ENCODE measurements at places on chromosomes 16 and 17.

- DNase-seq: no peak
These were observed 12.3 kb upstream of the PITPNA start for GRCh38 chr17:1574697-1575471.

- no peak for DNase-seq
These were observed 585 bp downstream of the MLKL start for GRCh38 chr16:74700116-74700437.

DNA sequence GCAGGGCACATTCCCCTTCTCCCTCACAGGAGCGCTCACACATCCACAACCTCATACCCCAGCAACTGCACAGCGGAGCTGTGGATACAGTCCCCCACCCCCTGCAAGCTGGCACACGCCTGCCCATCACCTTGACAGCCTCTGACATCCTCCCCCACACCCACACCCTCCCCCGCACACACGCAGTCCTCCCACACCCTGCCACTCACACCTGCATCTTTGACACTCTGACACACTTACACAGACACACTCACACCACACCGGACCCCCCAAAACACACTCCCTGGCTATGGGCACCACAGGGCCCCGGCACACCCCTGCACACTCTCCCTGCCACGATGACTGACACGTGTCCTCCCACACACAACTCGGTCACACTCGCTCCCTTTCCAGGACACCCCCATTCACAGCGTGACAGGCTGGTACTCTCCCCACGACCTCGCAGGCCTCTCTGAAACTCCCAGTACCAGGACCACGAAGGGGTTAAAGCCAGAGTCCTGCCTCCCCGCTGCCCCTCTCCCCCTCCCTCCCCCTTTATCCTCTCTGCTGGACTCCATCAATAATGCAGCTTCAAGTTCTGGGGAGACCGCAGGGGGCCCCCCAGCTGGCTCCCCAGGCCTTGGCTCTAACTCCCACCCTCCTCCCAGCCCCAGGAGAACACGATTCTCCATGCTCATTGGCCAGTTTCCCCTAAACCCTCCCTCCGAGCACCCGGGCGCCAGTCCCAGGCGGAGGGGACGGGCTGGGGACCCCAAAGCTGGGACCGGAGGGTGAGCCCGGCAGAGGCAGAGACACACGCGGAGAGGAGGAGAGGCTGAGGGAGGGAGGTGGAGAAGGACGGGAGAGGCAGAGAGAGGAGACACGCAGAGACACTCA lies at the start of gene PPP1R1B:
PPP1R1B (plus strand) TSS at position 782 of the 876 bp plus-strand sequence. CDS start 441 bp downstream, outside the sequence.
- no peak for DNase-seq

DNA sequence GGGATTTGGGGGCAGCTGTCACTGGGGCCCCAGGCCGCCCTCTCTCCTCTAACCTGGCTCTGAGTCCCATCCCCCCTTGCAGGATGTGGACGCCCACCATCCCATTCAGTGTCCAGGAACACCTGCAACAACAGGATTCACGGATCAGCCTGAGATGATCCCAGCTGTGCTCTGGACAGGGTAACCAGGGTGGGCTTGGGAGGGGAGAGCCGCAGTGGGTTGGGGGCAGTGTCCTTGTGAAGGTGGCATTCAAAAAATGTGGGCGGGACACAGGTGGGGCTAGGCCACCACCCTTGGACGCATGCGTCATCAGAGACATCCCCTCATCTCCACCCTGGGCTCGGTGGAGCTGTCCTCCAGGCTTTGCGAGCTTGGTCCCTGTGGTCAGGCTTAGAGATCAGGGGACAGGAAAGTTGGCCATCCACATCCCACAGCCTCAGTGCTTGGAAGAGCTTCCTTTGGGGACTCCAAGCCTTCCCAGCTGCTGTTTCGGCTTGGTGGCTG lies 19.1 kb downstream of the DEXI start:
- no peak for DNase-seq

DNA sequence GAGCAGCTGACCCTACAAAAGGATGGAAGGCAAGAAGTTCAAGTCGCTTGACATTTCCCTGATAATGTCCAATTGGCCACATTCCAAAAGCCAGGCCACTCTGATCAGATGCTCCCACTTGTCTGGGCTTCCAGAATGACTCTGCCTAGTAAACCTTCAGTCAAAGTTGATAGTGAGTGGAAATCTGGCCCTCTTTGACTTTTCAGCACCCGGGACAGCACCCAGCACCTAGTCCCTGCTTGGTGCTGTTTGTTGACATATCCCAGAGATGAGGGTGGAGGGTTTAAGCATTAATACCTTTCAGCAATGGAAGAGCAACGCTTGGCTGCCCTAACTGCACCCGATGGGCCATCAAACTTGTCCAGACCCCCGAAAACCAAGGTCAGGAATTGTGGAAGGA lies 131.3 kb downstream of the AIPL1 start:
- no peak for DNase-seq

DNA sequence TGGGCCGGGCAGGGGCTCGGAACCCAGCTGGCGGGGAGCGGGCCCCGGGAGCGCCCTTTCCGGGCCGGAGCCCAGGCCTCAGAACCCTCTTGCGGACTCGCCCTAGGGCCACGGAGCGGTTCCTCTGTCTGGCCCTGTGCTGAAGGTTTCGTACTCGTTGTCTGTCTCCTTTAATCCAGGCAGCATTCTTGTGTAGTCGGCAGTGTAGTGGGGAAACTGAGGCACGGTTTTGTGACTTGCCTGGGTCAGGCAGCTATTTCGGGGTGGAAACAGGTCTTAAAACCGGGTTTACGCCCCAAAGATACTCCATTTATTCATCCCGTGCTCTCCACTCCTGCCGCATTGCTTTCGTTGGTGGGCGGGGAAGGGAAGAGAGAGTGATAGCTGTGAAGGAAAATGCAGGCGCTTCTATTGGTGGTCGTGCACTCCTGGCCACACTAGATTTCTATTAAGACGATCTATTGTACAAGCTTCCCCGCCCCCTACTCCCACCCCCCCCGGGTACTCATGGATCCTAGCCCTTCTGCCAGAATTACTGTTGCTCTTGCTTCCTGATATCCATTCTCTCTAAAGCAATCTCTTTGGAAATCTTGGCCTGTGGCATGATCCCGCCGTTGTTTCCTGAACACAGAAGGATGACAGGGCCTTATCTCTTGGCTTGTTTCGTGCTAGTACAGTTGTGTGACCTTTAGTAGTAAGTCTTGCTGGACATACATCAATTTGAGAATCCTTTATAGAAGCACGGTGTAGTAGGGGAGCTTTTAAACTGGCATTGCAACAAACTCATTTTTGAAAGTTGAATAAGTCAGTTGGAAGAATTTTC lies 751 bp downstream of the DCAF7 start:
- no peak for DNase-seq

- DNase-seq: peak; percentile 1
These were observed 11.1 kb downstream of the IL4R start for GRCh38 chr16:27324851-27325301.

- DNase-seq: no peak
These were observed 11.6 kb downstream of the AQP8 start for GRCh38 chr16:25228372-25228771.

GRCh38 chr17:61770752-61771533 lies 92.4 kb downstream of the BRIP1 start:
- no peak for DNase-seq

DNA sequence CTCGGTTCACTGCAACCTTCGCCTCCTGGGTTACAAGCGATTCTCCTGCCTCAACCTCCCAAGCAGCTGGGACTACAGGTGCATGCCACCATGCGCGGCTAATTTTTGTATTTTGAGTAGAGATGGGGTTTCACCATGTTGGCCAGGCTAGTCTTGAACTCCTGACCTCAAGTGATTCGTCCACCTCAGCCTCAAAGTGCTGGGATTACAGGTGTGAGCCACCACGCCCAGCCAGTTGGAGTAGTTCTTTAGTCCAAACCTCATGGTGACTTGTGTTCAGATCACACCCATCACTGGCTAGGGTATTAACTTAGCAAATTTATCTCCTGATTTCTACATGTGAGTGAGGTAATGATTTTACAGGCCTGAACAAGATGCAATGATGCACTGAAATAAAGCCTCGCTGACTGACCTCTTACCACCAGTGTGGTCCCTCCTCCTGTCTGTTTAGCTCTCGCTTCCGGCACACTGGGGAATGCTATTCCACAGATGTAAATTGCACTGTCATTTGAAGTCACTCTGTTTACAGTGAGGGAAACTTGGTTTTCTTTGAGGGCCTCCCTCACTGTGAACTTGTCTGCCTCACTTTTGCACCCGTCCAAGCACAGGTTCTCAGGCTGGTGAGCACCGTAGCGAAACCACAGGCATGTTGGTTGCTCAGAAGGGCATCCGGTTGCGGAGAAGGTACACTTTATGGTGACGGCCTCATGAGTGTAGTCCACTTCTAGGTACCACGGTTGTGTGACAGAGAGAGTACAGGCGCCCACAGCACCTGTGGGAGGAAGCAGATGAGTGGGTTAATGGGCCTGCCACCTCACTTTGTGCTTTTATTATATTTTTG lies 5.5 kb downstream of the IGSF6 start:
- DNase-seq: no peak

DNA sequence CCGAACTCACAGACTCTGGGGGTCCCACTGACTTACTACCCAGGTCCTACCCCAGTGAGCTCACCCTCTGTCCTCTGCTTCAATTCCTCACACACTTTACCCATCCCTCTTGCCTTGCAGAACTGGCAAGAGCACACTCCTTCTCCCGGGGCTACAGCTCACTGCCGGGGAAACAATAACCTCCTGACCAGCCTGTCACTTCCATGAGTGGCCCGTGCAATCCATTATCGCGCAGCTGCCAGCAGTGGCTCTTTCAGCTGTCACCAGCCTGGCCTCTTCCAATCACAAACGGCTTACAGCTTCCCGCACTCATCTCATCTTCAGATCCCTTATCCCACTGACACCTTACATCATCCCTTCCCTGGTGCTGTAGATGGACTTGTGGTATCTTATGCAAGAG lies 79.5 kb downstream of the CPPED1 start:
- DNase-seq: no peak

DNA sequence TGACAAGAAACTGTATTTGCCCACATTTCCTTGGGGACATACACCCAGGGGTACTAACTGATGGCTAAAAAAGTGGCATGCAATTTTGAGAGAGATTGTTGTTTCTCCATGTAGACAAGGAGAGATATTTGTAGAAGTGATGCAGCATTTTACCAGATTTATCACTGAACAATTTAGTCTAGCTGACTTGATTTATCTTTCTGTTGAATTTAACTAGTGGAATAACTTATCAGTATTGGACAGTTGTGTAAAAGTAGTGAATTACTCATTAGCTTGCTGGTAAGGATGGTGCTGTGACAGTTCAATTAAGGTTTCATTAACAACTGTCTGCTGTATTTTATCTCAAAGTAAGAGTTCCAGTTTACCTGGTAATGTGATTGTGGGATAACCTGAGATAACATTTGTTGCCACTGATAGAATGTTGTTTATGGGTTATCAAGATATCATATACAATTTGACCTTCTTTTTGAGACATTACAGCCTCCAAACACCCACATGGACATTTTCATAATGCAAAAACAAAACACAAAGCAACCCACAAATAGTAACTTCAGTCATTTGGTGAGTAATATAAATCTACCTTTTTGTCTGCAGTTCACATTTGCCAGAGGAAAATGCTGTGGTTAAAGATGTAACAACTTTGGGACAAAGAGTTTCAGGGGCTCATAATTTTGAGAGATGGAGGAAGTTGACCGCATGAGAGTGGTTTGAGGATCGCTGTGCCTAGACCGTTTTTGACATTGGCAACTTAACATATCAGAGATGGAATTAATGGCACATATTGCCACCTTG lies 3.8 kb downstream of the NLK start:
- DNase-seq: no peak

- no peak for DNase-seq
These were observed 85.2 kb downstream of the FTO start for GRCh38 chr16:53789137-53789536.

GRCh38 chr17:32586666-32587065 lies 99.9 kb downstream of the CDK5R1 start:
- no peak for DNase-seq

DNA sequence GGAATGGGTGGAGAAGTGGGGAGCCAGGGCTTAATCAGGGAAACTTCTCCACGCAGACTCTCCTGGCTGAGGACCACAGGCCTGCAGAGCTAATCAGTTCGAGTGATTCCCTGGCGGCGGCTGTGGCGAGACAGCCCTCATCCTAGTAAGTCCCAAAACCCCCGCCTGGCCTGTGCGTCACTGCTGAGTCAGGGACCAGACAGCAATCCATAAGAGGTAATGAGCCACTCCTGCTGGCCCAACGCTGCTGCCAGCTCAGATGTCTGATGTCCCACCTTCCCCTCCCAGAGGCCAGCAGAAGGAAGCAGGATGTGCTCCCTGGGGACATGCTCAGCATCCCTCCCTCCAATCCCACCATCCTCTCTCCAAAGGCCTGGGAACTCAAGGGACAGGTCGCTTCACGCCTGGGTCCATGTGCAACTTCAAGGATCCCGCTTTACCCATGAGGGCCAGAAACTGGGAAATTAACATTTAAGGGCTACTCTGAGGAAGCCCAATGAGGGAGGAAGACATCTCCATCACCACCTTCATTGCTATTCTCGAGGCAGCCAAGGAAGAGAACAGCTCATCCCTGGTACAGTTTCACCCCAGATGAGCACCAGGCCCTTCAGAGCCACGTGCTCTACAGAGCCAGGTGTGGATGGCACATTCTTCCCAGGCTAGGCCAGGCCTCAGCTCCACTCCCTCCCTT lies 7.9 kb downstream of the ACLY start:
- DNase-seq: no peak

DNA sequence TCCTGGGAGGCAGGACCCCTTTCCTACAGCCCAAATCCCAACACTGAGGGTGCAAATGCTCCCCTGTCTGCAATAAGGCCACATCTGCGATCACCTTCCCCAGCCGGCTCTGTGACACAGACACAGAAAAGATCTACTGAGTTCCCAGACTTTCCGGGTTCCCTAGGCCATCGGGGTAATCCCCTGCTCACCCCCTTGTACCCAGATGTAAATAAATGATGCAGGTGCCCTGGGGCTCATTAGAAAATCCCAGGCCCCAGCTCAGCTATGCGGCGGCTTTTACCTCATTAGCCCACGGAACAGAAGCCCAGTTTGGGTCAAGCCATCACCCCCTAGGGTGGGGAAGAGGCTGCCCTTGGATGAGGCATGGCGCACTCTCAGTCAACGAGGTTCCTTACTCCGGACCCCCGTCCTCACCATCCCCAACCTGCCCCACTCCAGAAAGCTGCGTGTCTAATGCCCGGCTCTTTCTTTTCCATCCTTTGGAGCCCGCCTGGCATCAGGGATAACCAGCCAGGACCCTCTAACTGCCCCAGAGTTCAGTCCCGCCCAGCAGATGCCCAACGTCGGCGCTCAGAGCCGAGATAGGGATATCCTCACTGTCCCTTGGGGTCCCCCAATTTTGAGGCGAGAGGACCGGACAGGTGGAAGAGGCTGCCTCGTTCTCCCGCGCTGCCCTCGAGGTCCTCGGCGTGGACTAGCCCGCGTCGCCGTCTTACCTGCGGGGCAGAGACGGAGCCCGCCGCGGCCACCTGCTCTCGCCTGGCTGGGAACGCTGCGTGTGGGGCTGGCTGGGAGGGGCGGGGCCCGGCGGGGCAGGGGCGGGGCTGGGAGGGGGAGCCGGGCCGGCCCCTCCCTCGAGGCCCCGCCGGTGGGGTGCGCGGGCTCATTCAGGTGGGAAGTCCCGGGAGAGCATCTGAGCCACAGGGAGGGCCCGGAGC lies at the start of gene ZNF385C:
ZNF385C (minus strand) TSS at position 783 of the 941 bp plus-strand sequence. CDS start 35,417 bp downstream, outside the sequence.
- no peak for DNase-seq

- no peak for DNase-seq
These were observed 7.4 kb downstream of the NDRG4 start for GRCh38 chr16:58507195-58507962.

GRCh38 chr17:6713130-6713917 lies at the start of gene SLC13A5:
Gene SLC13A5 (minus strand): TSS chr17:6713369. CDS start chr17:6713333, 36 bp downstream.
- no peak for DNase-seq

GRCh38 chr16:12228602-12229499 lies 252.3 kb downstream of the SNX29 start:
- no peak for DNase-seq

All from omental fat pad (tissue), 4 donors.